Activated T-helper 17 cell treated with anti-CD3 and anti-CD28 coated beads, Interleukin-2, amount 50 U/mL, for 72 hours (primary cell): ENCODE measurements at places on chromosomes 7 and 10.

DNA sequence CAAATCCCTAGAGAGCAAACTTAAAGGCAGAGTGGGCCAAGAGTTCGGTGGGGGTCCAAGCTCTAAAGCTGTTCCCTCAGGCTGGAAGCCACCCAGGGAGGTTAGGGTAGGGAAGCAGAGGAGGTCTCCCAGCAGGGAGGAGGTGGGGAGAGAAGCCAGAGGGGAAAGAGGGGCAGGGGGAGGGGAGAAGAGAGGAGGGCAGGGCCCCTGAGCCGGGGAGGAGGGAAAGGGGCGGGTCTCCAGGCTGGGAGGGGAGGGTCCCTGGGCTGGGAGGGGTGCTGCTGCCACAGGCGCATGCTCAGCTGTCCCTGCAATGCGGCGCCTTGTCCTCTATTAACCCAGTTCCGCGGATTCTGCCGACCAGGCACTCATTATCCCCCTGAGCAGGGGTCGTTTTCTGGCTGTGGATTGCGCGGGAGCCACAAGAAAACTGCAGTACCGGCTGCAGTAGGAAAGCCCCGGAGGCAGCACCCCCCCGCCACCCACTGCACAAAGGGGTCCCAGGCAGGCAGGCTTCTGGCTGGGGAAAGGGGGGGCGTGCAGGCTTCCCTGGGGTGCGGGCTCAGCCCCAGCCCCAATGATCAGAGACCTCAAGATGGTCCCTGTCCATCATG is 49.3 kb downstream of the CAMK2B start:
- ATAC-seq, result no peak

DNA sequence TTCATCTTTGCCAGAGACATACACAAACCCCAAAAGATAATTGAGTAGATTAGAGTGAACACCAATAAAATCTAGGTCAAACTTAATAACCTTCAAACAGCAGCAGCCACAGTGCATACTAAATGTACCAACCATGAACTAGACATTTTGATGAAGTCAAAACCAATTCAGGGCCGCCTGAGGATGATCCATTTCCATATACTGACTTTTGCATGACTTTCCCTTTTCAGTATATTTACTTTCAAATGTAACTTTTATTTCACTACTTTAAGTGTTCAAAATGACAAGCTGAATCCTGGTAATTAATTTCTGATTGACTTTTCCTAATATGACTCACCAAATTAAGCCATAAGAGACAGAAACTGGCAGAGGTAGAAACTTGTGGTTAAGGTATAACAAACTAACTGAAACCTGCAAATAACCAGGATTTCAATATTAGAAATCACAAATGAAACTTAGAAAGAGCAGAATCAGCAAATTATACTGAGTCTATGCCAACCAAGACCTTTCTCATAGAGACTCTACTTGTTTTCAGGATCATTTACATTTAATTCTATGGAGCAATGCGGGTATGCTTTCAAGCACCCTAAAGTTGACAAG is 171.9 kb upstream of the LRRN3 start:
- ATAC-seq, result peak; percentile 47

DNA sequence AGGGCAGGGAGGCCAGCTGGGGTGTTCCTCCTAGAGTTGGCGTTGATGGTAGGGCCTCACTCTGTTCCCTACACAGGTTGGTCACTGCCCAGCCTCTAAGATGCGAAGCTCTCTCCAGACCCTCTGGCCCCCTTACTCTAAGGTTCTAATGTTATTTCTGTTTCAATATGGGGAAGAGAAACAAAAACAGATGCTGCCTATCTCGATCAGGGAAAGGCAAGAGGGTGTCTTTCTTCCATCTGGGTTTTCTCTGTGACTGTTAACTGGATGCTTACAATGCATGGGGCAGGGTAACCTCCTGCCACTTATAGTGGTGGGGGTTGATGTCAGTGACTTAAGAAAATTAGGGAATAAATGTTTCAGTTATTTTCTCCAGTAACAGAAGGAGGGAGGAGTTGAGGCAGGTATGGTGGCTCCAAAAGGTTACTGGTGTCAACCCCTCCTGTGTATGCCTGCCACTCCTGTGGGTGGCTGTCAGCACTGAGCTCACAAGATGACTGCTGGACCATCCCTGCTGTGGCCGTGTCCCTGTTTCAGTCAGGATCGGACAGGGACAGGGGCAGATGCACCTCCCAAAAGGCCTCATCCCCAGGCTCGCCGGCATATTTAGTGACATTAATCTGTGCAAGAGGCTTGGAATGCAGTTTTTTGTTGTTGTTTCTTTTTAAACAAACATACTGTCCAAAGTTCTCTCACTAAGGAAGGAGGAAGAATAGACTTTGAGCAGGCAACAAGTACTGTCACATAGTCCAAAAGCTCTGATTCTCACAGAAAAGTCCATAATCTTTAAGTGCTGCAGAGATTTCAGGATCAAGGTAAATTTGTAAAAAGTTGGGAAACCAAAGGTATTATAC is 39.6 kb upstream of the SYPL1 start:
- no peak for ATAC-seq

DNA sequence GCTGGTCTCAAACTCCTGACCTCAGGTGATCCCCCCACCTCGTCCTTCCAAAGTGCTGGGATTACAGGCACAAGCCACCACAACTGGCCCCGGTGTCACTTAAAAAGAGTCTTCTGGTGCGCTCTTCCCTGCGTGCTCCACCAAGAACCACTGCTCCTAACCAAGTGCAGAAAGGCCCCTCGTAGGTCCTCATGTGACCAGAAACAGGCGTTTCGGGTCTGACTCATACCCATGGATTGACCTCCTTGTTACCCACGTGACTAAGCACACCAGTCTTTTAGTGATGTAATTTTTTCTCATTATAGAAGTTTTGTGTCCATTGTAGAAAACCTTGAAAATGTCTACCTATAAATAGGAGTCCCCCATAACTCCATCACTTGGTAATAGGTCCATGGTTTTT is 13.9 kb downstream of the FKBP6 start:
- peak; percentile 35 for ATAC-seq

DNA sequence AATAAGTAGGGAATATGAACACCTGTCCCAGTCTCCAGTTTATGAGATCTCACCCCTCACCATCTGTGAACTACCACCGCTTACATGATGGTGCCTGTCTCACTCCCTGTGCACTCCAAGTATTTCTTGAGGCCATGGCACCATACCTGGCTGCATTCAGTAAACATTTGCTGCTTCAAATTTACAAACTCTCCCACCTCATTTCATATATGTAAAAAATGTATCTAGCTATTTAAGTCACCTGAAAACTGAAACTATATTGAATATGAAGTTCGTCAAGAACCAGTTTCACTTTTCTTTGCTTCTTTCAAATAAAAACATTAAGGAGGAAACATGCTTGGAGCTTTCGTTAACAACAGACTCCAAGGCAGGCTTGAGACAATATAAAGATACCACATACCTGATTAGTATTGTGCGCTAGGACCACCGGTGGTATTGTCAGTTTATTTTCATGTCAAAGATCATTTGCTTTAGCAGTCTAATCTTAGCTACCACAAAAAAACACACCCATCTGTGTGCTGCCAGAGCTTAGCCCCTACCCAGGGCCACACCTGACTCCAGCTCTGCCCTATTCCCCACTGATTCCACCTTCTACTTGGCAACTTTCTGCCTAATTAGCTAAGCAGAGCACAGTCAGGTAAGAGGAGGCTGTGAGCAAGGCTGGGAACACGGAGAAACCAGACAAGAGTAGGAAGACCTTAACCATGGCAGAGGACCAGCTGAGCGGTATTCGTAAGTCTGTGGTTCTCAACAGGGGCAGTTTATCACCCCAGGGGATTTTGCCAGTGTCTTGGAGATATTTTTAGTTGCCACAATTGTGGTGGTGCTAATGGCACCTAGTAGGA is 92.0 kb downstream of the ZFAND4 start:
- ATAC-seq, result peak; percentile 84

- no peak for ATAC-seq
Measured at GRCh38 chr10:93079663-93080349, 6.1 kb downstream of the CYP26A1 start.

GRCh38 chr10:15489431-15489830 is 118.3 kb upstream of the FAM171A1 start:
- no peak for ATAC-seq
